ENCODE measurements at places on chromosomes 3 and 15.

DNA sequence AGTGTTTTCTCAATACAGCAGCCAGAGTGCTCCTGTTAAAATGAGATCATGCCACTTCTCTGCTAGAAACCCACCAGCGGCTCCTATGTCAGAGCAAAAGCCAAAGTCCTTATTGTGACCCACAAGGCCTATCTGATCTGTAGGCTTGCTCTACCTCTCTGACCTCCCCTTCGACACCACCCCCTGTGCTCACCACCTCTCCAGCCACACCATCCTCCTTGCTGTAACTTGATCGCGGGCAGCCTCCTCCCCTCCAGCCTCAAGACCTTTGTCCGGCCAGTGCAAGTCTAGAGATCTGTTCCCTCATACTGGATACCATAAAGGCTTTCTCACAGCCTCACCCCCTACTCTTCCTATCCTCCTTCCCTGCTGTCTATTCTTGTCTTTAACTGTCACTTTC is 1.9 kb upstream of the IGDCC4 start:
- DNase-seq = no peak

DNA sequence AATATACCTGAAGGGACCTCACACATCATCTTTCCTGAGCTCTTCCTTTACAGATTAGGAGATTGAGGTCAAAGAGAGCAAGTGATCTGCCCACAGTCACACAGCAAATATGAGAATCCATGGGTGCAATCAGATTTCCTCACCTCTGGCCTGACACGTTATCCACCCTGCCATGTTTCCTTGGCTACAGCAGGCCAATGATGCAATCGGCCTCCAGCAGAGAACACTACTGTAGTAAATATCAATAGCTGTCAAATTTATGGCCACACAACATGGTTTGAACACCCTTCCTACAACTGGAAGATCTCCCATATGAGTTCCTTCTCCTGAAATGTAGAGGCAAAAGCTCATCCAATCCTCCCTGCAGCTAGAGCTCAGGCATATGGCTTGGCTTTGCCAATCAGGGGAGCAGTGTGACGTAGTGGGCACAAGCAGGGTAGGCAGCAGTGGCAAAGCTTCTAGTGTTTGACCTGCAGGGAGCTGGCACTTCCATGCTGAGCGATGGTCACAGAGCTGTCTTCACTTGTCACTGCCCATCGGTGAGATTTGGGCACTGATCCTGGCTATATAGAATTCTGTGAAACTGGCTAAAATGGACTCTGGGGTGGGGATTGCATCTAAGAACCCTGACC is 271.3 kb downstream of the TJP1 start:
- DNase-seq = no peak

DNA sequence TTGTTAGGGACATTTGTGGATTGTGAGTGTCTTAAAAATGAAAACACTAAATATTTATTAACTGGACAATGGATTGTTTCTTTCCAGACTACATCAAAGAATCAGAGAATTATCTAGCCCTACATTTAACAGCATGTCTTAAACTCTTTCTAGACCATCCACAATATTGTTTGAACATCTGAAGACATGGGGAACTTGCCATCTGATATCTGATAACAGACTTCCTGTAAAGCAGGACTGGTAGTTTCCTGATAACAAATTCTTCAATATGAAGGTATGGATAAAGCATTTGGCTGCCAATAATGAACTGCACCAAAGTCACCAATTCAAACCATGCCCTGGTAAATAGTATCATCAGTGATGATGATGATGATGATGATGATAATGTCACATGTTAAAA is 26.2 kb upstream of the HACD2 start:
- no peak for DNase-seq

GRCh38 chr3:125582707-125583106 is 12.6 kb downstream of the OSBPL11 start:
- DNase-seq = no peak

DNA sequence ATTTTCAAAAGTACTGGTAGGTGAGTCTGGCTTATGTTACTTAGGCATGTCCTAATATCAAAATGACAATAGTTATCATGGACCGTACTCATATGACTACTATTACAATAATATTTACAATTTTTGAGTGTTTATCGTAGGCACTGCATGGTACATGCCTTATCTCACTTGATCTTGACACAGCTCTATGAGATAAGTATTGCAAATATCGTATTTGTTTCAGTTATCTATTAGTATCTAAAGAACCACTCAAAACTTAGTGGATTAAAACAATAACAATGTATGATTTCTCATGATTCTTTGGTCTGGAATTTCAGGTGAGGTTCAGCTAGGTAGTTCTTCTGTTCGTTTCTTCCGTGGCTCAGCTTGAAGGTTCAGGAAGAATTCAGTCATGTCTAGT is 59.7 kb upstream of the XCR1 start:
- no peak for DNase-seq

DNA sequence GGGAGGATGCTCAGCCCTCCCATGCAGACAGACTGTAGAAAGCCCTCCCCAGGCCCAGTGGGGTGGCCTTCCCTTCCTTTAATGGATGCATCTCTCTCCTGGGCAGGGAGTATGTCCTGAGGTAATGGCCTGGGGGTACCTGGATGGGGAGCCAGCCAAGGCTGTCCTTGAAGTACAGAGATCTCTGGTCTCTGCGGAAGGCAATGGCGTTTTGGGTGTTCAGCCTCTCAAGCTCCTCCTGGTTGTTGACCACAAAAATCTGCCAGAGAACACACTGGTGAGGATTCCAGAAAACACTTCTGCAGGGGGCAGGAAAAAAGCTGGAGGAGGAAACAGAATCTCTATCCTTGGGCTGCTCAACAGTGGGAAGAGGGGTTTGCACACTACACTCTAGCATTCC is 28.9 kb downstream of the EAF1 start:
- DNase-seq = no peak

DNA sequence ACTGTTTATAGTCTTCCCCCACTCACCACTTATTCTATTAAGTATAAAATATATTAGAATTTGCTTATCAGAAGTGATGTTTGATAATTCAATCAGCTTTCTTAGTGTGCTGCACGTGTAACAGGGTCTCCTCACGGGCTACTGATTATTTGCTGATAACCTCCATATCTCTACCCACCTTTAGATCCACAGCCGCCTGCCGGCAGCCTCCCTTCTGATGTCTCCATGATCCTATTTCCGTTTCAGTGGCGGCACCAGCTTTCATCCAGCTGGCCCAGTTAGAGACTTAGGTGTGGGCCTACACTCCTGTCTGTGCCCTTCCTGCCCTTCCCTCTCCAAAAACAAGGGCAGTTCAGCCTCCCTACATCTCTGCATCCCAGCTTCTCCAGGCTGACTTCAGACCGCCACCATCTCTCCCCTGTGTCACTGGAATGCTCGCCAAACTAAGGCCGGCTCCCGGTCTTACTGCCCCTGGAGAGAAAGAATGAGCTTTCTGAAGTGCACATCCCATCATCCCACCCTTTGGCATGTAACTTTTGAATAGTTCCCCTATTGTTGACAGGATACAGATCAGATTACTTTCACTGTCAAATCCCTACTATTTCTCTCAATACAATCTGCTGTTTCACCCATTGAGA is 76.6 kb upstream of the PRTG start:
- DNase-seq = no peak

- DNase-seq = no peak
These were observed 501.2 kb upstream of the CNTN3 start for GRCh38 chr3:75115695-75116094.

GRCh38 chr15:60009124-60009960 is 5.2 kb downstream of the FOXB1 start:
- DNase-seq = no peak

GRCh38 chr15:77499087-77499760 is 78.5 kb downstream of the HMG20A start:
- DNase-seq = no peak

DNA sequence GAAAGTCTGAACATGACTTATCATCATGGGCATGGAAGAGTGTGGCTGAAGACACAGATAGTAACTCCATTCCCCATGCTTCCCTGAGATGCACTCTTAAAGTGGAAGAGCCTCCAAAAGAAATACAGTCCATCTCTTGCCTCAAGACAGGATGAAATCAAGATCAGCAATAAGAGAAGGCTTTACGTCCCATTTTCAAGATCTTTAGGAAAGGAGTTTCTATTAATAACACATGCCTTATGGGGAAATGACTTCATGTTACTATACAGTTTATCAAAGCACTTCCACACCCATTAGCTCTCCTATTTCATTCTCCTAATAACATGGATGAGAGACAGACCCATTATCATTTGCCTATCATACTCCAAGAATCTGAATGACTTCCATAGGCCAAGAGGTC is 6.1 kb upstream of the KBTBD12 start:
- DNase-seq = no peak

- DNase-seq = no peak
These were observed 35.6 kb upstream of the LIPC start for GRCh38 chr15:58396181-58396580.

- no peak for DNase-seq
These were observed 57.5 kb downstream of the SCN11A start for GRCh38 chr3:38994251-38994650.

DNA sequence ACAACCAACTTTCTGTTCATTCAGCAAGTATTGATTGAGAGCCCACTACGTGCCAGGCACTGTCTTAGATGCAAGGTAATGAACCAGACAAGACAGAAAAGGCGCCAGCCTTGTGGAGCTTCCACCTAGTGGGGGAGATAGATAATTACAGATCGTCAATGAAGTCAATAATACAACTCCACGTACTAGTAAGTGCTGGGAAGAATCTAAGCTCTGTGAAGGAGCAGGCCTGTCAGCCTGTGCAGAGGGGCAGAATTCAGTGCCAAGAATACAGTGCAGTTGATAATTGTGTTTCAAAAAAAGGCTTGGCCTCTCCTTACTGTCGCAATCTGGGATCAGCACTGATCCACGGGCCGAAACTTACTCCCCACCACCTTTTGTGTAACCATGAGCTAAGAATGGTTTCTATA is 186.3 kb downstream of the FEZF2 start:
- no peak for DNase-seq
